ENCODE measurements at places on chromosomes 13 and 19. TPM values are rescaled to one million over a fixed set of nuclear protein-coding genes. Genes with fewer than 3 reads are reported as not detected.

Gene SLITRK5
- total RNA-seq = 0.43 TPM

Gene RNF17
- total RNA-seq = not detected

GRCh38 chr19:51726049-51726448, 2.3 kb upstream of the HAS1 start:
- no peak for DNase-seq

GRCh38 chr19:43545276-43545675, 12.3 kb downstream of the ZNF575 start:
- no peak for DNase-seq

DNA sequence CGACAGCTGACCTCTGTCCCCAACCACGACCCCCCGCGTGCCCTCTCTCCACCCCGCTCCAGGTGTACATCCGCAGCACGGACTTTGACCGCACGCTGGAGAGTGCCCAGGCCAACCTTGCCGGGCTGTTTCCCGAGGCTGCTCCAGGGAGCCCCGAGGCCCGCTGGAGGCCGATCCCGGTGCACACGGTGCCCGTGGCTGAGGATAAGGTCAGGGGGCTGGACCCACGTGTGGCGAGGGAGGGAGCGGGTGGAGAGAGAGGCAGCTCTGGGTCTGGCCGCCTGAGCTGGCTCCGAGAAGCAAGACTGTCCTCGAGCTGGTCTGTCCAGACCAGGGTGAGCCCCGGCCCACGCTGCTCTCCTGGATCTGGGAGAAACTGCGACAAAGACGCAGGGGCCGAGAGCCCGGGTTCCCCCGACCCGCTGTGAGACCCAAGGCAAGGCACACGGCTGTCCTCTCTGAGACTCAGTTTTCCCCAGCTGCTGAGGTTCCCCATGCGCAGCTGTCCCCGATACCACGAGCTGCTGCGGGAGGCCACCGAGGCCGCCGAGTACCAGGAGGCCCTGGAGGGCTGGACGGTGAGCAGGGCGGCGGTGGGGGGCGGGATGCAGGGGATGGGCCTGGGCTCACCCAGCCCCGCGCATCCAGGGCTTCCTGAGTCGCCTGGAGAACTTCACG, 1.5 kb downstream of the ACP4 start:
- DNase-seq = no peak

DNA sequence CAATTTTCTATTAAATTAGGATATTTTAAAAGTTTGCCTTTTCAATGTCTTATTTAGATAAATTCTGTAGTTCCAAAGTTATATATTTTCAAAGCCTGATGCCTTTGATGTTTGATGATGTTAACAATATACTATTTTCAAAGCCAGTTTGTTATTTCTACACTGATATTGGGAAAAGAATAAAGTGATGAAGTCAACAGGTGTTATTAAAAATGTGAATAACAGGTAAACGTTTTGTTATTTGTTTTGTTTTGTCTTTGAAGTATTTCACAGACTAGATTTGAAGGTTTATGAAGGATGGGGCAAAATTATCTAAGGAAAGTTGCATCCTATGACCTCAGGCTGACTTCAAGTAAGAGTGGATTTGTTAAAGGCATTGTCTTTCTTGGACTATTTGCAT, 33.1 kb upstream of the ZNF420 start:
- DNase-seq = no peak

Data from H4 (cell line).